ENCODE measurements at places on chromosomes 7 and 10.

- DNase-seq = no peak
These were observed 2.3 kb upstream of the LRRC72 start for GRCh38 chr7:16524332-16524731.

- no peak for DNase-seq
These were observed 118.6 kb downstream of the CNTNAP2 start for GRCh38 chr7:146235195-146235594.

- DNase-seq = no peak
These were observed 533.1 kb downstream of the KCNMA1 start for GRCh38 chr10:77104459-77104980.

DNA sequence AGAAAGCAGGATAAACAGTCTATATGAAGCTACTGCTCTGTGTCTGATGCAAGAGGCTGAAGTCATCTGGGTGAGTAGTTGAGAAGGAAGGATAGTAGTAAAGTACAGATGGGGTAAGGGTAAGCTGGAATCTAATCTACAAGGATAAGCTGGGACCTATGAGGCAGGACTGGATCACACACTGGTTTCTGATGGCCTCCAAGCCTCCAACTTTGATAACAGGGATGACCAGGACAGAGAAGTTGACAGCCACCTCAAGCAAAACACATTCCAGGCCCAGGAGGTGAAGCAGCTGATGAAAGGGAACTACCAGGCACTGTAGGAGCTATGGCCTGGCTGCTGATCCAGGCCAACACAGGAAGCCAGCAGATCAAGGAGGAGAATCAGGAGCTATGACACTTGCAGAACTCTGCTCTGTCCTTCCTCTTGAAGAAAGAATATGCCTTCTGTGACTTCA is 278.1 kb upstream of the TMEM229A start:
- DNase-seq = no peak

GRCh38 chr7:153430931-153431330 is 621.3 kb upstream of the DPP6 start:
- no peak for DNase-seq

- DNase-seq = no peak
These were observed 144.4 kb downstream of the KIAA1217 start for GRCh38 chr10:24353319-24353718.

GRCh38 chr7:43492896-43493295 is 90.0 kb upstream of the STK17A start:
- DNase-seq = no peak

DNA sequence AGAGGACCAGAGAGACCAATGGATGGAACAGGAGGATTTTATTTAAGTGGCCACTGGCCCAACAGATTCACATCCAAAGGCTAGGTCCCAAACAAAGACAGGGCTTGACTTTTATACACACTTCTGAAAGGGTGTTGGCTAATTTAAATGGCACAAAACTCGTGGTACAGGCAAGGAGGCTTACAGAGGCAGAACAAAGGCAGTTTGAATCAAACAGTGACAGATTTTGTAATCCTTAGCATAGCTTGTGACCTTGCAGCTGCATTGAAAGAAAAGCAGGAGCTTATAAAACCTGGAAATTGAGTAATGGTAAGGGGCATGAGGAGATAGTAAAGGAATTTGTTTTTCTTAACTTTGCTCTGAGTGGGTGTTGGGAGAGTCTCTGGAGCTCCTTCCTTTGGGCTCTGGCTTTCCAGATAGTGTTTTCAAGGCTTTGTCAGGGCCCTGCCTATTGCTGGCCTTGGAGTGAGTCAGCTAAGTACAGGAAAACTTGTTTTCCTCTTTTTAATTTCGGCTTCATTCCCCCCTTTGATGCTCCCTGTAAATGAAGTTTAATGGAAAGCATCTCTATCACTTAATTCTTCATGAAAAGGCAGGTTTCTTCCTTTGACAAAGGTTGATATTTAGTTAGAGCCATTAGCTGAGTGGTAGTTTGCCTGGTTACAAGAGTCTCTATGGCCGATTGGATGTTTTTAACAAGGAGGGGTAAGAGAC is 96.9 kb downstream of the TRIM24 start:
- DNase-seq = no peak

DNA sequence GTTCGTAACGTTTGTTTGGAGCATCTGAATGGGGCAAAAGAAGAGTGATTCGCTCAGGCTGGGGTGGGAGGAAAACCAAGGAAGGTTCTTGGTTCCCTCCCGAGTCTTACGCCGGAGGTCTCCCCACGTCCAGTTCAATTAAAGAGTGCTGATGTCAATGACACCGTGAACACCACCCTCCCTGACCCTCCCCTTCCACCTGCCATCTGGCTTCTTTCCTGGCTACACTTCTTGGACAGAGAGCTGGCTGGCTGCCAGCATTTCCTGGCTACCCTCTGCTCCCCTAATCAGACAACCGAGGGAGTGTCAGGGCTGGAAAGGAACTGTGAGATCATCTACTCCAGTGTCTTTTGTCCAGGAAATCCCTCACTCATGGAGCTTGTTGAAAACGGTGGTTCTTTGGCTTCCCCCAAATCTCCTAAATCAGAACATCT is 24.1 kb upstream of the FFAR4 start:
- DNase-seq = no peak

DNA sequence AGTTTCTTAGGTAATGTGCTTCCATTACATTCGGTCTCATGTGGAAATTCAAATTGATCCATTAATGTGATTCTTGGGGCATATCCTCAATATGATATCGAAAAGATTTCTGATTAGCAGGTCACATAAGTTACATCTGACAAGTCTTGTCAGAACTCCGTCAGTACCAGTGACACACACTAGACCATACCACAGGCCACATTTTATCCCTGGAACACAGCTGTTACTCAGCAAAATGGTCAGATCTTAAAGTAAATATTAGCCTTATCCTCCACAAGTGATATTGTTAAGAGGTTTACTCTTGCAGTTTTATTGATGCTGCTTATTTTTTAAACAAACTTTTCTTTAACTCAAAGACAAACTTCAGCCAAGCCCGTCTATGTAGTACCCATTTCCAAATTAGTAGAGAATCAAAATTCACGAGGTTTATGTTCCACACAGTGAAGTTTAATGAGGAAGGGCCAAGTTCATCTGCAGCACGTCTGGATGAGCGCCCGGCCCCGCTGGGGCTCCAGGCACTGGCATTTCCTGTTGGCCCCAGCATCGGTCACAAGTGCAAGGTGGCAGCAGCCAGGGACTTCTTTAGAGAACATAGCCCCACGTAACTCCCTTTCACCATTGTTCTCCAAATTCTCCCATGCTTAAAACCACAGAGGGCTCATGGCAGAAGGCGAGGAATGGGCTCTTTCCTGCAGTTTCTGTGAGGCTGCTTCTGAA is 132.2 kb downstream of the VIPR2 start:
- DNase-seq = no peak

DNA sequence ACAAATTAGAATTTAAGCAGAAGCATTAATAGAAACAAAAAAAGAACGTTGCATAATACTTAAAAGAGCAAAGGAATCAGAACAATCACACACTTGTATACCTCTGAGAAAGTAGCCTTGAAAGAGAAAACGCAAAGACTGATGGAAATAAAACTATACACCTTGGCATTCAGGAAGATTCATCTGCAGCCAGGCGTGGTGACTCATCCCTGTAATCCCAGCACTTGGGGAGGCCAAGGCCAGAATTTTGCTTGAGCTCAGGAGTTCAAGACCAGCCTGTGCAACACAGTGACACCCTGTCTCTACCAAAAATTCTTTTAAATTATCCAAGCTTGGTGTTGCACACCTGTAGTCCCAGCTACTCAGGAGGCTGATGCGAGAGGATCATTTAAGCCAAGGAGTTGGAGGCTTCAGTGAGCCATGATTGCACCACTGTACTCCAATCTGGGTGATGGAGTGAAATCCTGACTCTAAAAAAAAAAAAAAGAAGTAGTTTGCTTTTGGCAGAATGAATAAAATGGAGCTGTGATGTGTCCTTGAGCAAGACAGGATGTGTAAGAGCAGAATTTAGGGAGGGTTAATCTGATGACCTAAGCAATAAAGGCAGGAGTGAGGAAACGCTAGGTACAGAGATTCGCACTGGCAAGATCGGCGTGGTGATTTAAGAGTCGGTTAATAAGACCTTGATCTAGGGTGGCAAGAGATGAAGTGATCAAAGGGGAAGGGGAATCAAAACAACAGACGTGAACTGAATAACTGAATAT is 75.8 kb upstream of the NRP1 start:
- no peak for DNase-seq

GRCh38 chr7:121384265-121384664 is 11.8 kb downstream of the FAM3C start:
- no peak for DNase-seq

- no peak for DNase-seq
These were observed 115.2 kb upstream of the RAB18 start for GRCh38 chr10:27388761-27389399.

DNA sequence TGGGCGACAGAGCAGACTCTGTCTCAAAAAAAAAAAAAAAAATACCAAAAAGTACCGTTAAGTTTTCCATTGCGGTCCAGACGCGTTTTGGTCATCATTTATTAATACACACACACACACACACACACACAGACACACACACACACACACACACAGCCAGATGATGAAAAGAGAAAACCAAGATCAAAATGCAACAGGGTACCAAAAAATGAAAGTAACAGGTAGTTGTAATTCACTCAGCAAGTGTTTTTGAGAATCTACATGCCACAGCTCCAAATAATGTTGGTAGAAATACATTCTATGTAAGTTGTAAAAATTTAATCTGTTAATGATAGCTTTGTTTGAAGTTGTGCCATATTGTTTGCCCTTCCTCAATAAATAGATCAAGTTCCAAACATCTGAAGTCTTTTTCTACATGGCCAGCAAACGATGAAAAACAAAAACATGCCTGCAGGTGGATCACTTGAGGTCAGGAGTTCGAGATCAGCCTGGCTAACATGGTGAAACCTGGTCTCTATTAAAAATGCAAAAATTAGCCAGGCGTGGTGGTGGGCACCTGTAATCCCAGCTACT is 9.4 kb downstream of the YWHAG start:
- no peak for DNase-seq

- no peak for DNase-seq
These were observed 136.0 kb upstream of the WNT16 start for GRCh38 chr7:121192834-121193233.

DNA sequence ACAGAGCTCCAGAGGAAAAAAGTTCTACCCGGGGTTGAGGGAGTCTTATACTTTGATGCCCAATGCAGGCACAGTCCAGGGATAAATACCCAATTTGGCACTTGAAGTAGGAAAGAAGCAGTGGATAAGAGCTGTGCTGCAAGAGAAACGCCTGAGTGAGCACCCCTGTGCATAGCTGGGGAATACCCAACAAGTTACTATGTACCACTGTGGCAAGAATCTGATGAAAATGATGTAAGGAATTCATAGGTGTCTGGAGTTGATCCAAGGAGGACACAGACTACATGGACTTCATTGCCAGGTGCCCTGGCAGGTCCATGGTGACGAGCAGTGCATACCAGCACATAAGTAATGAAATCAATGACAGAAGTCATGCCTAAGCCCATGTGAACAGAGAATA is 183.7 kb upstream of the FEZF1 start:
- DNase-seq = no peak

- no peak for DNase-seq
These were observed 41.7 kb downstream of the HIPK2 start for GRCh38 chr7:139735912-139736595.

GRCh38 chr7:92988051-92988450 is 129.7 kb downstream of the SAMD9 start:
- no peak for DNase-seq

- peak; percentile 60 for DNase-seq
These were observed at the start of gene HSPA12A for GRCh38 chr10:116742367-116743265. TSS of gene HSPA12A (minus strand) at chr10:116742566. CDS start at chr10:116742469, 97 bp downstream.

GRCh38 chr7:1505731-1506550 is 1.8 kb upstream of the INTS1 start:
- peak; percentile 20 for DNase-seq

GRCh38 chr10:117518246-117518645 is 24.3 kb upstream of the EMX2 start:
- DNase-seq = no peak

- DNase-seq = no peak
These were observed 59.5 kb upstream of the C1QL3 start for GRCh38 chr10:16581202-16581601.

GRCh38 chr7:13031468-13031867 is 344.0 kb downstream of the ARL4A start:
- no peak for DNase-seq

DNA sequence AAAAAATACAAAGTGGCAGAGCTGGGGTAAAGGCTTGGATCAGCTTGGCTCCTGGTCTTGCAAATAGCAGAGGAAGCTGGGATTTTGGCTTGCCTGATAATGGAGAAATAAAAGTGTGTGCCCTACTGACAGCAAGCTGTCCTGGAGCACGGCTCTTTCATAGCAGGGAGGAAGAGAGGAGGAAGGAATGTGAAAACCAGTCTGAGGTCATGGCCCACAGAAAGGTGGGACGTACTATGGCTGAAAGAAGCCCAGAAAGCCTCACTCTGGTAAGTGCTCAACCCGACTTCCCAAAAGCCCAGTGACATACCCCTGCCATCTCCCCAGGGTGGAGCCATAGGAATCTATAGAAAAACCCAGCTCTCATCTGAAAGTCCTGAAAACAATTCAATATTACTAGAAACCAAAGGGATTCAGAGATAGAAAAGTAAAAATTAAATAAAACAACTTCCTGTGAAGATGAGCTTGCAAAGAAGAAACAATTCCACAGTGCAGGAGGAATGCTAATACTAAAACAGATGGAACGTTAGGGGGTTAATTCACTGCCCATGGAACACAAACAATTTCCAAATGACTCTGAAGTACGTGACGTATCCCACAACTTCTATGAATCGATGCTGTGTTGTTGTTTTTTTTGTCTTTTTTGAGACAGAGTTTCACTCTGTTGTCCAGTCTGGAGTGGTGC is 246.7 kb upstream of the PTN start:
- no peak for DNase-seq

DNA sequence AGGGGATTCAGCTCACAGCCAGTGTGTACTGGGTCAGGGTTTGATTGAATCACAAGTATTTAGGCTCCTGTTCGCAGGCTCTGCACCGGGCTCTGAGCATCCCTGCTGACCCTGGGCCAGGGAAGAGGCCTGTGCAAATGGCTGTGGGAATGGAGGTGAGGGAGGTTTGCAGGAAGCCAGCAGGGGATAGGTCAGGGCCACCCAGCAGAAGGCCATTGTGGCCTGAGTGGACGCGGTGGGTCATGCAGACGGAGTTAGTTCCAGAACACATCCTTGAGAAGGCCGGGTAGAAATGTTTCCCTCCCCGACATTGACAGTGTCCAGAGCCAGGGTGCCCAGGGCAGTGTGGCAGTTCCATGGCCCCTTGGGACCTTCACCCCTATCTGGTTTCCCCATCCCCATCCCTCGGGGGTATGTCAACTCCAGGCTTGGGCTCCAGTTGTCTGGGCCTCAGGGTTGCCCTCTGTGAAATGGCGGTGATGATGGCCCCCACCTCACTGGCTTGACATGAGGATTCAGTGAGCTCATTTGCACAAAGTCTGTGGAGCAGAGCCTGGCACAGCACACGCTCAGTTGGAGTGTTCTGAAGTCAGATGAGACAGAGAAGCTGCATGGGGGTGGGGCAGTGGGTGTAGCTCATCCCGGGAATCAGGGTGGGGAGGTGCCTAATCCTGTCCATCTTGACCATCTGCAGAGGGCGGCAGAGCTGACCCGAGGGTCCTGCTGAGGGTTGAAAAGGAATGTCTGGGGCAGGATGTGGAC is 107.6 kb downstream of the ADCY1 start:
- no peak for DNase-seq

Data from CD4-positive, alpha-beta T cell treated with Interleukin-6 for 4 hours (primary cell).